ENCODE measurements at places on chromosomes 5 and 9.

DNA sequence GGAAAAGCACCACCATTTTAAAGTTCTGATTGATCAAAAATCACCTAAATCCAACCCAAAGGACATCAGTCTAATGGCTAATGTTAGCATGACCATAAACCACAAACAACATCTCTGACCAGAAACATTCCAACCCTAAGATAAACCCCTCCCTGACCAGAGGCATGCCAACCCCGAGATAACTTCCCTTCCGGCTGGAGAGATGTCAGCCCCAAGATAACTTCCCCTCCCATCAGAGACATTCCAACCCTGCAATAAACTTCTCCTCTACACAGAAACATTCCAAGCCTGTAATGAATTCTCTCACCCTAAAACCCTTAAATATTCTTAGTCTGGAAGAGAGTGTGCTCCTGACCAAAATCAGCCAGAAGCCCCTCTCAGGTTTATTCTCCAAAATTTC, 364.3 kb downstream of the KCNN2 start:
- DNase-seq = no peak

DNA sequence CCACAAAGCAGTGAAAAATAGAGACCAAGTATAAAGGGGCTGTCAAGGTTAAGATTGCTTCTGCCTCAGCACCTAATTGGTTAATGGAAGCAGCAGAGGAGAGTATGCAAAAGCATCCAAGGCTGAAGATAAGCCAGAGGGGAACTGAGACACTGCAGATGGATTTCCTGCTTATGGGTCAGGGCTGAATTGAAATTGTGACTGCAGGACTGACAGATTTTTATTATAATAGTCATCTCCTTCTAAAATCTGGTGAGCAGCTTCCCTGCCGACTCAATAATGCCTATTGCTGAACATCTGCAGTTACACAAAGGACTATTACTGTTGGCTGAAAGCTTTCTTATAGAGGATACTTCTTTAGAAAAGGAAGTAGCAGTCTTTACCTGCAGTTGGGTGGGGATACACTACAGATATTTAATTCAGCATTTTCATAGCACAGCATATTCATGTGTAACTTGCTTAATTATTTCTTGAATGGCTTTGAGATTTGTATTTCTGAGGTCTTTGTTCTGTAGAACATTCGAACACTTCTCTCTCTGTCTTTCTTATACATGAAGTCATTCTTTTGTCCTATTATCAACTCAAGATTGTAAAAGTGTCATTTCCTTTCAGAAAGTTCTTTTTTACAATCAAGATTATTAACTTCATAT, 363.0 kb upstream of the RIOK2 start:
- no peak for DNase-seq

DNA sequence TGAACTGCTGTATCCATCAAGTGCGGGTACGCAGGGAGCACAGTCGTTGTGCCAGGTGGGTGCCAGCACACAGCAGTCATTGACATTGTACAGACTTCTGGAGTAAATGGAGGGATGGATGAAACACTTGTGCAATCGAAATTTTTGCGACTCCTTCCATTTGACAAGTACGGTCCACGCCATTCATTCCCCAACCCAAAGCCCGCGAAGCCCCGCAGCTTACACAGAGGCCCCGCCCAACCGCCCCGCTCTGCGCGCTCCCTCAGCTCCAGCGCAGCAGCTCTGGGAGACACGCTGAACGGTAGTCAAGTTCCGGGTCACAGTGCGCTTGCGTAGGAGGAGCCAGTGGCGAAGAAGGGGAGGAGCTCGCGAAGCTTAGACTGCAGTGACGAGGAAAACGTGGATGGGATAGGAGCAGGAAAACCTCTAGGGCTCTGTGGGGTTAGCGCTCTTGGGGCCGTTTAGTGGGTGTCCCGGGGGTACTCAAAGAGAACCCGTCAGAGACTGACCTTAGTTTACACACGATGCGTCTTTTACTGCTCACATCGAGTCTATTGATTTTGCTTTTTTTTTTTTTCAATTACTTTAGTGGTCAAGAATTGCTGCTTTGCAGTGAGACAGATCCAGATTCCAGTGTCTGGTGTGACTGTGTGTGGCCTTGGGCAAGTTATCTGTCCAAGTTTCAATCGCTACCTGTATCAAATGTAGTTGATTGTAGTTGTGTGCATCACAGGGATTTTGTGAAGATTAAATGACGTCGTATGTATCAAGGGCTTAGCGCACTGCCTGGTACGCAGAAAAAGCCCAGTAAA, 15.3 kb upstream of the MSANTD3 start:
- DNase-seq = peak; percentile 62

DNA sequence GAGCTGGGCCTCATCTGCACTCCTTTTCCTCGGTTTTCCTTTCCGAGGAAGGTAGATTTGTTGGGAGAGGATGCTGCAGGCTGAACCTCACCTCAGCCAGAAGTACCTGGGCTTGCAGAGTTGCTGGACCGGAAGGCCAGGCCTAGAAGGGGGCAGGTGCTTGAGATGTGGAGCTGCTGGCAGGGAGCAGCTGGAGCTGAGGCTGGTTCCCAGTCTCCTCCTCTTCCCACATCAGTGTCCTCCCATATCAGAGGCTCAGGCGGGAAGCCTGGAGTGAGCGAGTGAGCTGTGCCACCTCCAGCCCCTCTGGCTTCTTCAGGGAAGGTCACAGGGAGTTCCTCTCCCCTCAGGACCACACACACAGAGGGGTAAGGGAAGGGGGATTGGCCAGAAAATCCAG, 259.4 kb downstream of the GADD45G start:
- DNase-seq = no peak

GRCh38 chr5:102782217-102782872, 27.2 kb downstream of the PAM start:
- no peak for DNase-seq

DNA sequence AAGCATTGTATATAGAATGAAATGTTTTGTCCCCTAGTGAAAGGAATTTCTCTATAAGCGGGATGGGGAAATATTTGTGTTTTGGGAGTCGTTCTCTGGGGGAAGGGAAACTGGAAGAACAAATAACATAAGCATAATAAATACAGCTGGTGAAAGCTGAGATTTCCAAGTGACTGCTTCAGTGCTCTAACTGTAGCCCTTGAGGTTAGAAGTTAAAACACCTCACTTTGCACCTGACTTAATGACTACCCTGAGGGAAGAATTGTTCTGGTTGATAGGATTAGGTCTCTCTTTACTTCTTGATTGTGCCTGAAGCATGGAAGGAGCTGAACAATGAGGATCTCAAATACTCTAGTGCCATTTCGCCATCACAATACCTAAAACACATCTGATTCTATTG, 307.4 kb downstream of the MAN2A1 start:
- no peak for DNase-seq

GRCh38 chr9:36218011-36218410, 27.3 kb downstream of the CLTA start:
- DNase-seq = no peak

GRCh38 chr5:84281383-84281782, 103.3 kb downstream of the EDIL3 start:
- no peak for DNase-seq

GRCh38 chr9:13992138-13993088, 321.5 kb downstream of the NFIB start:
- no peak for DNase-seq

DNA sequence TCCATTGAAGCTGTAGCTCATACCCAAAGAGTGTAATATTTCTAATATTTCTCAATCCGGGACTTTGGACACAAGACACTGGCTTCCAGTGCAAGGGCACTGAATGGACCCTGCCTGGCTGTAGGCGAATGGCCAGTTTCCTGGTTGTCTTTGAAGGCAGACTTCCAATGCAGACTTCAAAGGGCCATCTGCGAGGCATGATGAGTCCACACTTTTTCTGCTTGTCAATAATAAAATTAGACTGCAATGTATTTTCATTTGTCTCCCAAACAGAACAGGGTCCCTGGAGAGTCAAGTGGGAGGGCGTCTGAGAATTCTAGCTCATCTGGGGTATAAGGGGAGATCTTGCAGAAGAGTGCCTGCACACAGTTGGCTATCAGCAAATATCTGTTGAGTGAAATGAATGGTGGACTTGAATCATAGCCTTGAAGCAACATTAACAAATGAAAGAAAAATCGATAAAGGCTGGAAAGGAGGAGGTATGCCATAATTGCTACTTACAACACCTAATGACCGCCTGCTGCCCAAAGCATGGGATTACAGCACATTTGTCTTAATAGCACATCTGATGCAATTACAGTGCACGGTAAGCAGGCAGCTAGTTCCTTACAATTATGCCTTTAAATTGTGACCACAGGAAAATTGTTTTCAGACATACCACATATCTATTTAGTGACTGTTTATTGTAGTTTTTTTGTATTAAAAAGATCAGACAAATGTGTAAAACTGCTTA, 137.5 kb downstream of the ARHGEF28 start:
- DNase-seq = no peak

- peak; percentile 42 for DNase-seq
These were observed 13.8 kb downstream of the EXOSC2 start for GRCh38 chr9:130707225-130707976.

DNA sequence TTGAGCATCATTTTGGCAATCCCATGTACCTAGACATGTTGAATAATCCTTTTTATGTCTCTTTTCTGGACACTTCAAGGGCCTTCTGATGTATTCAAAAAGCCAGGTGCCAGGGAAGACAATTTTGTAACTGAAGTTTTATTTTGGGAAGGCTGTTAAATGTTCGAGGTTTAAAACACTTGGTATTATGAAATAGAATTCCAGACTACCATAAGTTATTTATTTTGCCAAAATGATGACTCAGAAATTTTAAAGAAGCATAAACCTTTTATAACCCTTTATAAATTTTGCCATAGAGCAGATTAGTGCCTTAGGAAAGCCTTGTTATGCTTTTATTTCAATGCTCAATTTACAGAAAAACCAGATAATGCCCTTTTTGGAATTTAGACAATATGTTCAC, 30.3 kb upstream of the UHRF2 start:
- DNase-seq = no peak

GRCh38 chr5:135950611-135951010, 4.2 kb downstream of the LECT2 start:
- DNase-seq = no peak

Data from NCI-H1694 treated with DMSO at 0.1 percent for 48 hours (cell line).